ENCODE measurements at places on chromosomes 5 and 9.

DNA sequence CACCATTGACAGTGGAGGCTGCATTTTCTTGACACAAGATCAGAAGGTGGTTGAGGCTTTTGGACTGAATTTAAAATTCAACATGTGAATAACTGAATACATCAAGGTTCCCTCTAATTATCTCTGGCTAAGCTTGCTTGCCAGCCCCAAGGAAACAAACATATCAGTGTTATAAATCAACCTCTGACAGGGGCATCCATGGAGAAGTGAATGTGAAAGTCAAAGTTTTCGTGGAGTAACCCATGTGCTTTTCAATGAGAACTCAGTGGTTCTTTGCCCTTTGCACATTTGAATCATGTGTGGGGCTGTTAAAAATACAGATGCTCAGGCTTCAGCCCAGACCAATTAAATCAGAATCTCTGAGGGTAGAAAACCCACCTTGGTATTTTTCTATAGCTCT is 128.9 kb downstream of the LRRC70 start:
- no peak for DNase-seq

GRCh38 chr5:75551471-75551870 is 39.8 kb downstream of the POLK start:
- DNase-seq, result no peak

GRCh38 chr9:134283111-134283515 is 43.1 kb upstream of the RXRA start:
- no peak for DNase-seq

GRCh38 chr5:56142233-56142613 is 90.9 kb downstream of the ANKRD55 start:
- DNase-seq, result no peak

GRCh38 chr9:91148306-91148705 is 213.4 kb downstream of the AUH start:
- DNase-seq, result no peak

GRCh38 chr9:111020594-111020993 is 17.7 kb downstream of the LPAR1 start:
- DNase-seq, result no peak

DNA sequence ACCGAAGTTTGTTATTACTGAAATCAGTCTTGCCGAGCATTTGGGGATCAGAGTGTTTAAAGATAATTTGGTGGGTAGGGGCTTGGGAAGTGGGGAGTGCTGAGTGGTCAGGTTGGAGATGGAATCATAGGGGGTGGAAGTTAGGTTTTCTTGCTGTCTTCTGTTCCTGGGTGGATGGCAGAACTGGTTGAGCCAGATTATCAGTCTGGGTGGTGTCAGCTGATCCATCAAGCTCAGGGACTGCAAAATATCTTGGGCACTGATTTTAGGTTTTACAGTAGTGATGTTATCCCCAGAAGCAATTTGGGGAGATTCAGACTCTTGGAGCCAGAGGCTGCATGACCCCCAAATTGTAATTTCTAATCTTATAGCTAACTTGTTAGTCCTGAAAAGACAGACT is 5.4 kb upstream of the ANKRD31 start:
- DNase-seq, result no peak

DNA sequence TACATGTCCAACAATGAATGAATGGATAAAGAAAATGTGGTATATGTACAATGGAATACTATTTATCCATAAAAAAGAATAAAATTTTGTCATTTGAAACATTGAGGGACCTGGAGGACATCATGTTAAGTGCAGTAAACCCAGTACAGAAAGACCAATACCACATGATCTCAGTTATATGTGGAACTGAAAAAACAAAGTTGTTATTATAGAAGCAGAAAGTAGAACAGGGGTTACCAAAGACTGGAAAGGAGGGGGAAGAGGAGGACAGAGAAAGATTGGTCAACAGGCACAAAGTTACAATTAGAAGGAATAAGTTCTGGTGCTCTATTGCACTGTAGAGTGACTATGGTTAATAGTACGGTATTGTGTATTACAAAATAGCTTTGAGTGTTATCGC is 233.8 kb downstream of the SEMA6A start:
- DNase-seq, result no peak

DNA sequence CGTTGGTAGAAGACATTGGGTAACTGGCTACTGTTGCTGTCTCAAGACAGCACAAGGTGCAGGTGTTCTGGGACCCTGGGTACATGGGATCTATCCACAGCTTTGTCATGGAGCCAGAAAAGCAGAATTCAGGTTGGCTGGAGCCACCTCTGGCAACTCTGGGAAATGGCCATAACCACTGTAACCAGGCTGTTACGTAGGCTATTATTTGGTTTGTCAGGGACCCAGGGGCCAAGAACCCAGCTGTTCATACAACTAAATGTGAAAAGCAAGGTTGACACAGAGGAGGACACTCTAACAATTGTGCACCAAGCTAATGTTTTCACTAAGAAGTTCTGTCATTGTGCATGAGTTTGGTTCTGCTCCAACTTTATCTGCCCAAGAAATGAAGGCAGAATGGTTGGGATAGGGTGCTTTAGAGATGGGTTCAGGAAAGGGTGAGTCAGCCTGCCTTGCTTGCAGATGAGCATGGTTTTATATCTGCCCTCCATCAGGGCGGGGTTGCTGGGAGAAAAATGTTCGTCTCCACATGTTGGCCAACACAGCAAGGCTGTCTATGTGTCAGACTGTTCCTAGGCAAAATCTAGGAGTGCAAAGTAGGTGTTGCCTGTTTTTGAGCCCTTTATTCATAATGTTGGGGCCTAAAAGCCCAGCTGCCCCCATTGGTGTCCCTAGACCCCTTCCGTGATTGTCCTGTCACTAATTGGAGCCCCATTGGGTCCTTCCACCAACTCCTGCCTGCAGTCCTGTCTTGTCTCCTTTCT is 131.3 kb upstream of the DAP start:
- DNase-seq, result no peak

GRCh38 chr9:112377684-112378327 is 2.1 kb upstream of the HSDL2 start:
- no peak for DNase-seq

DNA sequence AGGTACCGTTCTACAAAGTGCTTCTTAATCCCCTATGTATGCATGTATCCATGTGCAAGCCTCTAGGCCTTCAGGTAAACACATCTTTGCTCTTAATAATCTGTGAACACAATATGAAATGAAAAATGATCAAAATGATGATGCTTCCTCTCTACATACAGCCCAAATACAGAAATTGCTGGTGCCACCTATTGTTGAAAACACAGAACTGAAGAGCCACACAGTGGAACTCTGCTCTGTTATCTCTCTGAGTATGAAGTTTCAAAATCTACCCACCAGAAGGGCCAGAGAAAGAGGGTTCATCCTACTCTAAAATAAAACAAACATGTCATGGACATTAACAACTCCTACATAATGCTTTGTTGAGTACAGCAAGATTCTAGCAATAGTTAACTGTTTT is 71.3 kb downstream of the GLIS3 start:
- no peak for DNase-seq

DNA sequence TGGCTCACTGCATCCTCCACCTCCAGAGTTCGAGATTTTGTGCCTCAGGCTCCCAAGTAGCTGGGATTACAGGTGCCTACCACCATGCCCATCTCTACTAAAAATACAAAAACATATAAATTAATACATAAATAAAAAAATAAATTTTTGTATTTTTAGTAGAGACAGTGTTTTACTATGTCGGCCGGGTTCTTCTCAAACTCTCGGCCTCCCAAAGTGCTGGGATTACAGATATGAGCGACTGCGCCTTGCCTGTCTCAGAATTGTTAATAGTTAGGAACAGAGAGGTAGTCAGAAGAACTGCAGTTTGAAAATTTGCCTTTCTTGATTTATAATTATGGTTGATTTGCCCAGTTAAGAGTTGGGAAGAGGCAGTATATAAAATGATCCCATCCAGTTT is 2.8 kb downstream of the ATP6V1G1 start:
- no peak for DNase-seq

DNA sequence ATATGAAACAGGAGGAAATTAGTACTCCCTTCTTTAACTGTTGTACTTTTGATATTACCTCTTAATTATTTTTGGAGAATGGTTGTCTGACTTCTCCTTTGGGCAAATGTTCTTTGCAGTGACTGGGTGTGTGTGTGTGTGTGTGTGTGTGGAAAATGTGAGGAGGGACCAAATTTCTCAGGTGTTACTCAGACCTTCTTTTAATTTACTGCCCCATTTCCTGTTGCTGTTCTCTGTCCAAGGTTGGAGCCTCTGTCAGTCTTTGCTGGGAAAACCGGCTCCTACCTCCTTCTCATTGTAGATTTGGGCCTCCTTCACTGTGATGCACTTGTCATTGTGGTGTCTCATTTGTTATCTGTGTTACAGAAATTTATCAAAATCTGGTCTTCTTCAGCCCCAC is 68.4 kb downstream of the PBX3 start:
- no peak for DNase-seq

DNA sequence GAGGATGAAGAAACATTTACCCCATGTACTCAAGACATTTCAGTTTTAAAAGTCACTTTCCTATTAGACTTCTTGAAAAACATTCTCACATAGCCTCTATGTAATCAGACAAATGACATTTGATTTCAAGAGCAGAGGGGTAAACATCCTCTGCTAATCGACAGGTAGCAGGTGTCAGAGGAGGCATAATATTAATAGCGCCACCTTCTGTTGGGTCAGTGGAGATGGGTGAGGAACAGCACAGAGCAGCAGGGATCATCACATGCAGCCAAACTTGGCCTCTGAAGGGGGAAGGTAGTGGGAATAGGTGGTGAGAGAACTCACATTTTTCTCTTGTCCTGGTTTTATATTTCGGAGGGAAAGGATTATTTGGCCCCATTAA is 3.3 kb upstream of the LSM11 start:
- DNase-seq, result no peak

DNA sequence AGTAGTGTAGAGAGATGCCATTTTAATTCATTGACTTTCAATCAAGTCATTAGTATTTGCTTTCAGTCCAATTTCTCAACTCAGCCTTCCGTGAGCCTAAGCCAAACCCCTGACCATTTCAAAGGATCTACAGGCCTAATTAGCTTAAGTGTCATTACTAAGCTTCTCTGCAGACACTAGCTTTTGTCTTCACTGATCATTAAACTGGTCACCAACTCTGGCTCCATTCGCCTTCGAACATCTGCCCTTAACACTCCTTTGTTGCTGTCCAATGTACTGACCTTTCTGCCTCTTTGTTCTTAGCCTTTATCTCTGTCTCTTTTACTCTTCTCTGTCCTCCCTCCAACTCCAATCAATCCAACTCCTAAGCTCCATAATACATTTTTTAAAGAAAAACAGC is 299.3 kb downstream of the DIRAS2 start:
- DNase-seq, result no peak

DNA sequence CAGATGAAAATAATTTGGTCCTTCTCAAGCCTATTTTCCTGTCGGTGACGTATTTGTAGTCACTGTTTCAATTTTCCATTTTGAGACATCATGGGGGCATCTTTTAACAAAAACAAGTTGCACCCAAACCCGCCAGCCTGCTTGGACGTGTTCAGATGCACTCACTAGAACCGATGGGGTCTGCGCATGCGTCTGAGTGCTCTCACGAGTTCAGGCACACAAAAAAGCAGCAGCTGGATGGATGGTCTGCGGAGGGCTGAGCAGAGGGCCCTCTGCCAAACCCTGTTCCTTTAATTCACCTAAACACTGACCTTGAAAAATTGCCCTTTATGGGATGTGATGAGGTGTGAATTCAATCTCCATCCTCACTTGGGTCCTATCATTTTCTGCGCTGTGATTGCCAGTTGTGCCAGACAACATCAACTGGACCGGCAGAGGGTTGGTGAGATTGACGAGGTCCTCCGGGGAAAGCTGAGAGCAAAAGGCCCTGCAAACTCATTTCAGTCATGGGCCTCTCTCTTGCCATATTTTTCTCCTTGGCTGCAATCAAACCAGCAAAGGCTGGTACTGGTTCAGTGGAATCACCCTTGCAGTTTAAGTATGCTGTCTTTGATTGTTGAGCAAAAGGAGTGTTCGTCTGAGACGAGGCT is 251.9 kb downstream of the NFIB start:
- DNase-seq, result no peak

GRCh38 chr5:179766021-179766725 is 27.6 kb upstream of the LTC4S start:
- no peak for DNase-seq

- no peak for DNase-seq
Observed at GRCh38 chr9:130770679-130771442, 64.2 kb upstream of the ABL1 start.

DNA sequence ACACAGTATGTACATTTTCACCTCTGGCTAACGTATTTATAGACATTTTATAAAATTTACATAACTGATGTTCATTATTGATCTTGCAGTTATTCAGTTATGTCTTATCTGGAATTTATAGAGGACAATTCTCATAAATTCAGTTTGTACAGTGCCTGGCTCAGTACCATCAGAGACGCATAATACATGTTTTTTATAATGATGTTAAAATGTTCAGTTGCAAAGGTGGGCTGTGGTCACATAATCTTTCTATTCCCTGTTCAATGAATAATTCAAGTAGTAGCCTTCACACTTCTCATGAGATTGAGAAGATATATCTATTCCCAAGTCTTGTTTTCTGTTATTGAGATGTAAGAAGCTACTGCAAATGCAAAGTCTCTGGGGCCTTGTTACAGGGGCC is 393.1 kb upstream of the ARRDC3 start:
- DNase-seq, result no peak

GRCh38 chr5:74589204-74590056 is 51.1 kb downstream of the ENC1 start:
- no peak for DNase-seq

DNA sequence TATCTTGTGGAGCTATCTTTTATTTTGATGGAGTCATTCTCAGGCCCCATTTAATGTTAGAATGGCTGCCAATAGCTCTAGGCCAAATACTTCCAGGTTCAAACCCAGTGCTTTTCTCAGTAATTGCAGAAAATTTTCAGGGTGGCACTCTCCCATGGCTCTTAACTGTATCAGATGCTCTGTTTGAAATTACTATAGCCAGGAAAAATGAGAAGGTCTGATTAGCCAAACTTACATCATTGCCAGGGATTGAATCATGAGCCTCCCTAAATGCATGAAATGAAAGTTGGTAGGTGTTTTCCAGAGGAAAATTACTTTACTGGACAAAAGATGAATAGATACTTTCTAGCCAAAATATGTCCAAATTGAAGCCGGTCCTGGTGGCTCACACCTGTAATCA is 404.8 kb downstream of the MAT2B start:
- no peak for DNase-seq

DNA sequence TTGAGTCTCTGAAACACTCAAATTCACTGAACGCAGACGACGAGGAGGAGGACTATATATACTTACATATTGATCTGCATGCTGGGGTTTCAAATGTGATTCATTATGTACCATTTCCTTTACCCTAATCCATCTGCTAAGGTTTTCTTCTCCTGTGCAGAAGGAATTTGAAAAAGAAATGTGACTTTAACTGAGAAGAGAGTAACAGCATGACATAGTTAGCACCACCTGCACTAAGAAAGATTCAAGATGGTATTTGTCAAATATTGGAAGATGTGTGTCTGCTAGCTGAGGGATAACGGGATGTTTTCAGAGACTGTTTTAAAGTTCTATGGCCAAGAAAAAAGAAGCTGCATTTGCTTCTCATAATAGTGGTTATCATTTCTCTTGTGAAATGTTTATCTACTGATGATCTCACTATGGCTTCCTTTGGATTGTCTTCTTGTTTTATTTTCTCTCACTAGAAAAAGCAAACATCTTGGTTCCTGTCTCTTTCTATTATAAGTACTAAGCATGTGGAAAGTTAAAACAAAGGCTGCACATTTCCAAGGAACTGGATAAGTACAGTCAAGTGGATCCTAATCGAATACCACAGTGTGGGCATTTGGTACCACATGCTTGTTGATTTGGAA is 89.8 kb upstream of the TLE4 start:
- no peak for DNase-seq
